ENCODE measurements at places on chromosomes 7 and 10. TPM values are rescaled to one million over a fixed set of nuclear protein-coding genes. Genes with fewer than 3 reads are reported as not detected.

ADARB2 gene
- total RNA-seq = not detected

GPR158 gene
- total RNA-seq = not detected

OPN1SW gene
- not detected for total RNA-seq

ELN gene
- not detected for total RNA-seq

AGAP6 gene
- total RNA-seq = 26.9 TPM

CALCR gene
- total RNA-seq = not detected

CFAP69 gene
- total RNA-seq = not detected

RPA3 gene
- 93.0 TPM for total RNA-seq

KDM7A gene
- total RNA-seq = 21.8 TPM

AGAP9 gene
- 9.8 TPM for total RNA-seq

TRPV6 gene
- total RNA-seq = not detected

COBL gene
- total RNA-seq = not detected

OR2A5 gene
- not detected for total RNA-seq

RBP3 gene
- total RNA-seq = not detected

C10orf105 gene
- 0.33 TPM for total RNA-seq

TAS2R41 gene
- total RNA-seq = not detected

All from activated CD4-positive, alpha-beta T cell treated with anti-CD3 and anti-CD28 coated beads, Interleukin-2, amount 10 ng/mL, durations not matched to agents 24 days and 14 days (primary cell).